ENCODE measurements at places on chromosomes 11 and 22.
A peak's percentile ranks its signal among the peaks of the same experiment; 100 is the strongest.

- no peak for DNase-seq
Observed at GRCh38 chr11:8201644-8202365, 33.0 kb upstream of the RIC3 start.

GRCh38 chr11:95487391-95487790, 256.4 kb upstream of the SESN3 start:
- peak; percentile 32 for DNase-seq

- DNase-seq = no peak
Observed at GRCh38 chr11:132254906-132255305, 884.5 kb downstream of the NTM start.

GRCh38 chr11:19093976-19094375, 23.0 kb upstream of the ZDHHC13 start:
- peak; percentile 62 for DNase-seq

DNA sequence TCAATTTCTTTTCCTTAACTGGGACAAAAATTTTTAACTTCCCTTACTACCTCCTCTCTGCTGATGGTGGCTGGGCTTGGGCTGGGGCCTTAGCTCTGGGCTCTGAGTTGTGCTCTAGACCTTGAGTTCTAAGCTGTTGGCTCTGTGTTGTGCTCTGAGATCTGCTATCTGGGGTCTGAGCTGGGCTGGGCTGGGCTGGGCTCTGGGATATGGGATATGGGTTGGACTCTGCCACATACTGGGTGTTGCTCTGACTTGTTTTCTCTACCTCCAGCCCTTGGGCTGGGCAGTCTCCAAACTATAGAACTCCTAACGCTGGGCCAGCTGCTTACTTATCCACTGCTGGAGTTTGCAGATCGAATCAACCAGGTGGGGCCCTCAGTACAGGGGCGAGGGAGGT, 41.9 kb downstream of the DNHD1 start:
- no peak for DNase-seq

- peak; percentile 52 for DNase-seq
Observed at GRCh38 chr11:108672113-108672512, 7.2 kb downstream of the DDX10 start.

DNA sequence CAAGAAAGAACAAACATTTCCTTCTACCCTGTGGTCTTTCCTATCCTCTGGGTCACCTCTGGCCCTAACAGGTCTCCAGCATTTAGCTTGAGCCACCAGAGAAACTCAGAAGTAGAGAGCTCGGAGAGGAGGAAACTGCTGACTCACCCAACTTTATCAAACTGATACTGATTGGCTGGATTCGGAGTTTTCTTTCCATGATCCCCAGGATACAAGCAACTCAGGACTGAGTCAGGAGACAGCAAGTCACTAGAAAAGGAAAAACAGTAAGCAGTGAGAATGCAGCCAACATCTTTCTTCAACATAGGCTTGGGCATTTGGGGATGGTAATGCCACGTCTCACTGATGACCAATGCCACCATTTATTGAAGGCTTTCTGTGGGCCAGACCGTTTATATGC, 32.7 kb downstream of the THOC5 start:
- DNase-seq = peak; percentile 45

- peak; percentile 54 for DNase-seq
Observed at GRCh38 chr11:63768237-63769041, at the start of gene ZFTA. ZFTA (minus strand) TSS chr11:63768775; CDS start chr11:63768622, 153 bp downstream.

DNA sequence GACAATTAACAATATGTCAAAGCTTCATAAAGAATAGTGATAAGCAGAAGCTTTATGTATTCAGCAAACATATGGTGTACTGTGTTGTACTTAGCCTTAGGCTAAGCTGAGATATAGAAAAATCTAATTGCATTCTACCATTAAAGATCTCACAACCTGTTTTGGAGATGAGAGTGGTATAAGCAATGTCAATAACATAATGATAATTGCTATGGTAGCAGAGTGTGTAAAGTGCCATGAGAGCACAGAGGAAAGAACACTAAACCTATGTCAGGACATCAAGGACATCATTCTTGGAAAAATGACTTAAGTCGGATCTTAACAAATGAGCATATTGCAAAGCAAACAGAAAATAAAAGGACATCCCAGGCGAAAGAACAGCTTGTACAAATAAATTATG, 28.6 kb upstream of the ANGPTL5 start:
- no peak for DNase-seq

DNA sequence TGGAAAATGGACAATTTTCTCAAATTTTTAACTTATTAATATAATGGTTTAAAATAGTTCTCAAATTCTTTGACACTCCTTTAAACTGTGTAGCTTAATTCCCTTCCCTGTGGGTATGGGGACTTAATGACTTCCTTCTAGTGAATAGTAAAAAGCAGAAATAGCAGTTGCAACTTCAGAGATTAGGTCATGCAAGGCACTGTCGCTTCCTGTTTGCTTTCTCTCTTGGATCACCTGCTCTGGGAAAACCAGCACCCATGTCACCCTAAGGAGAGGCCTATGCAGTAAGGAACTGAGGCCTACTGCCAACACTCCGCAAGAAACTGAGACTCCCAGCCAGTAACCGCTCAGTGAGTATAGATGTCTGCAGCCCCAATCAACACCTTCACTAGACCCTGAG, 5.5 kb upstream of the PANX3 start:
- DNase-seq = no peak

DNA sequence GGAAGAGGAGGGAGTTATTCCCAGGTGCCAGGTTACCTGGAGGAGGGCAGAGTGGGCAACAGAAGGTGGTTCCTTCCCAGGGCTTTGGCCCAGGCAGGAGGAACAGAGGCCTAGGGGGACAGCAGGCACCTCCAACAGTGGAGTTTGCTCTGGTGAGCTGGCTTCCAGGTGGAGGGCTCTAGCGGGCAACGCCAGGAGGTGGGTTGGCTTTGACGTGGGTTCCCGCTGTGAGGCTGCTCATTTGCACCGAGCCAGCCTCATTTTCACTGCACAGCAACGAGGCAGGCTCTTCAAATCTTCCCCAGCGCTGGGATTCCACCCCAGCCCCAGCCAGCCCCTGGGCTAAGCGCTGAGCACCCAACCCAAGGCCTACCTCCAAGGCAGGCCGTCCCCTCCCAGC, 8.1 kb downstream of the IGSF9B start:
- DNase-seq = no peak

DNA sequence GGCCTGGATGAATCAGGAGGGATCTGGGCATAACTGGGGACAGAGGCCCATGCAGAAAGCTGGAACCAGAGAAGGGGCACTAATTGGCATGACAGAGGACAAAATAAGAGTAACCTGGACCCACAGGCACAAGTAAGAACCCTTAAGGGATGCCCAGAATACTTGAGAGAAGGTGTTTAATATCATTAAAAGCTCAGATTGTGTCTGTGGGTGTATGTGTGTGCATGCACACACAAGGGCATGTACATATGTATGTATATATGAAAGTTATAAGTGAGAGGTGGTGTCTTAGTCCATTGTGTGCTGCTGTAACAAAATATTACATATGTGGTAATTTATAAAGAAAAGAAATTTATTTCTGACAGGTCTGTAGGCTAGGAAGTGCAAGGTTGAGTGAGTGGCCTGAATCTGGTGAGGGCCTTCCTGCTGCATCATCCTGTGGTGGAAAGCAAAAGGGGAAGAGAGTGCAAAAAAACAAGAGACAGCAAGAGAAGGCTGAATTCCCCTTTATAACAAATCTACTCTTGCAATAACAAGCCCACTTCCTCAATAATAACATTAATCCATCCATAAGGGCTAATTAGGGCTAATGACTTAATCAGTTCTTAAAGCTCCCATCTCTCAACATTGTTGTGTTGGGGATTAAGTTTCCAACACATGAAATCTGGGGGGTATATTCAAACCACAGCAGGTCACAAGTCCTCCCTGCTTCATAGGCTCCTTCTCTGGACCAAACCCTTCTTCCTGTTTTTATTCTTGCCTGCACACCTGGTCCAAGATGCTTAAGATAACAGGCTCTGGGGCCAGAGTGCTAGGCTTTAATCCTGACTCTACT, 68.3 kb upstream of the POU2AF2 start:
- no peak for DNase-seq

- peak; percentile 88 for DNase-seq
Observed at GRCh38 chr11:119094816-119095065, 6.9 kb downstream of the DPAGT1 start.

- no peak for DNase-seq
Observed at GRCh38 chr22:24001314-24001713, 3.9 kb downstream of the GSTT4 start.

GRCh38 chr11:128981254-128981653, 38.6 kb upstream of the TP53AIP1 start:
- no peak for DNase-seq

GRCh38 chr11:46414879-46415278, 23.3 kb upstream of the CHRM4 start:
- DNase-seq = no peak

DNA sequence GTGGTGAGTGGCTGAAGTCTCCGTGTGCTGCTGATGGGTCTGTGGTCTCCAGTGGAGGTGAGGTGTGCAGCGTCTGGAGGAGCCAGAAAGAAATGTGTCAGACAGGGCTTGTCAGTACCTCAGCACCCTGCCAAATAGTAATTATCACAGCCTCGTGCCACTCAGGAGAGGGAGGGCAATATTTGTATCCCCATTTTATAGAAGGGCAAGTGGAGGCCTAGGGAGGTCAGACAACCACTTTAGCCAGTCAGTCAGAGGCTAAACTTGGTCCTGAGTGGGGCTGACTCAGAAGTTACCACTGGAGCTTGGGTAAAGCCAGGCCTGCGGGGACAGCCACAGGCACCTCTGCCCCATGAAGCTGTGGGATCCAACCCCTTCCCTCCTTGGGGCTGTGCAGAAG, 11.5 kb upstream of the ELF5 start:
- no peak for DNase-seq
